ENCODE measurements at places on chromosomes 4 and X. TPM values are rescaled to one million over a fixed set of nuclear protein-coding genes. Genes with fewer than 3 reads are reported as not detected.

The NPY1R gene
- 1.3 TPM for total RNA-seq

The MRFAP1 gene
- 312 TPM for total RNA-seq

The MAP7D3 gene
- 87.4 TPM for total RNA-seq

The COX7B2 gene
- not detected for total RNA-seq

The ATP1B4 gene
- total RNA-seq, result not detected

The UFSP2 gene
- total RNA-seq, result 28.6 TPM

The GAGE12H gene
- total RNA-seq, result not detected

The PITX2 gene
- not detected for total RNA-seq

The WNK3 gene
- total RNA-seq, result 3.9 TPM

The MTTP gene
- not detected for total RNA-seq

The MAGEA9B gene
- not detected for total RNA-seq

The RAB9B gene
- 2.0 TPM for total RNA-seq

The NWD2 gene
- not detected for total RNA-seq

The HSFX3 gene
- total RNA-seq, result not detected

The VCX2 gene
- not detected for total RNA-seq

The PHKA1 gene
- 2.6 TPM for total RNA-seq

The GPR143 gene
- not detected for total RNA-seq

The TMEM156 gene
- total RNA-seq, result not detected

The ERVMER34-1 gene
- total RNA-seq, result 0.26 TPM

The AFF2 gene
- 0.89 TPM for total RNA-seq

The CFAP47 gene
- total RNA-seq, result not detected

The DKK2 gene
- 206 TPM for total RNA-seq

The CT83 gene
- not detected for total RNA-seq

The PDLIM3 gene
- 2.8 TPM for total RNA-seq

The CT45A3 gene
- total RNA-seq, result not detected

The SSX4 gene
- total RNA-seq, result not detected

The MAGT1 gene
- total RNA-seq, result 74.6 TPM

The SPANXD gene
- not detected for total RNA-seq

The P2RY10 gene
- not detected for total RNA-seq

The SSX2 gene
- not detected for total RNA-seq

The STPG2 gene
- total RNA-seq, result not detected

The PABPC1L2B gene
- total RNA-seq, result not detected

The TLR8 gene
- total RNA-seq, result not detected

The HAND2 gene
- total RNA-seq, result not detected

The CACNA1F gene
- not detected for total RNA-seq

The NAT8L gene
- total RNA-seq, result 0.64 TPM

The FRMPD4 gene
- 1.6 TPM for total RNA-seq

The ARMCX2 gene
- 60.4 TPM for total RNA-seq

Data from osteocyte (in vitro differentiated cells).